Right forelimb (tissue), 1 donor: ENCODE measurements at places on chromosomes 1 and 21.
A peak's percentile ranks its signal among the peaks of the same experiment; 100 is the strongest.

DNA sequence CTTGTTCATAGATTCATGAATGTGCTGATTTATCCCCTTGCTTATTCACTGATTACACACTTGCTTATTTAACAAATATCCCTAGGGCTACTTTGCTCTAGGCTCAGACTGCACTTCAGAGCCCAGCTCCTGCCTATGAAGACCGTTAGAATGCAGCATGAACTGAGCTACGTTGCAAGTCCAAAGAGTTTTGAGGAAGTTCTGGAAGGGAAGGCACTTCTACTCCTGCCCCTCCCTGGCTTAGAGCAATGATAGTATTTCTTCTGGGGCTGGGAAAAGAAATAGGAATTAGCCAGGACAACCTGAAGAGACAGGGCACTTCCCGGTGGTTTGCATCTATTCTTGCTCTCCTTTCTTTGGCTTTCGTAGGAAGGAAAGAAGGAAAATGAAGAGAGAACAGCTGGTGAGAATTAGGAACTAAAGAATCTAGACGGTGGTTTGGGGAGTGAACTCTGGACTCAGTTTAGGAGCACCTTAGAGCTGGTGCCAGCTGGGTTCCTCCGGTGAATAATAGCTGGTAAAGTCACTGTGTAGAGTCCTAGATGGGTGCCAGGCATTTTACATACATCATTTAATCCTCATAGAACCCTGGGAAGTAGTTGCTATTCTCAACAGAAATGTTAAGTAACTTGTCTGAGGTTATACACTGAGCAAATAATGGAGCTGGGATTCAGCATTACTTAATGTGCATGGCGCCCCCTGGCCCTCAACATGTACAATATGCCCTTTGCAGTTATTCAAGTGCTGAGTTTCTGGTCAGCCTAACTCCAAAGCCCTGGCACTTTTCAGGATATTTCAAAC is 65.9 kb downstream of the NDUFS5 start:
- DNase-seq, result peak; percentile 77

DNA sequence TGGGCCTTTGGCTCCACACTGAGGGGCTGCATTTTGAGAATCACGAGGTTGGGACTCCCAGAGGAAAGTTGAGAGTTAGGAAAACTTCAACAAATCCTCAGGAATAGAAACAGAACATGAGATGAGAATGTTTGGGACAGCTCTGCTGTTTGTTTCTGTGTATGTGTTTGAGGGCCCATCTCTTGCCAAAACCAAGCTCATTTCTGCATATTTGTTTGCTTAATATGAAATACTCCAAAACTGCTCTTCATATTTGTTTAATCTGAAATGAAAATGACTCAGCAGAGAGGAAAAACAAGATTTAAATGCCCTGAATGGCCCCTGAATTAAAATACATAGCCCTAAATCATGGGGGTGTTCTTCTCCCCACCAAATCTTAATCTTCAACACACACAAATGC is 78.1 kb downstream of the DDR2 start:
- DNase-seq, result no peak

- DNase-seq, result no peak
These were observed 10.7 kb downstream of the ETNK2 start for GRCh38 chr1:204141131-204141530.

DNA sequence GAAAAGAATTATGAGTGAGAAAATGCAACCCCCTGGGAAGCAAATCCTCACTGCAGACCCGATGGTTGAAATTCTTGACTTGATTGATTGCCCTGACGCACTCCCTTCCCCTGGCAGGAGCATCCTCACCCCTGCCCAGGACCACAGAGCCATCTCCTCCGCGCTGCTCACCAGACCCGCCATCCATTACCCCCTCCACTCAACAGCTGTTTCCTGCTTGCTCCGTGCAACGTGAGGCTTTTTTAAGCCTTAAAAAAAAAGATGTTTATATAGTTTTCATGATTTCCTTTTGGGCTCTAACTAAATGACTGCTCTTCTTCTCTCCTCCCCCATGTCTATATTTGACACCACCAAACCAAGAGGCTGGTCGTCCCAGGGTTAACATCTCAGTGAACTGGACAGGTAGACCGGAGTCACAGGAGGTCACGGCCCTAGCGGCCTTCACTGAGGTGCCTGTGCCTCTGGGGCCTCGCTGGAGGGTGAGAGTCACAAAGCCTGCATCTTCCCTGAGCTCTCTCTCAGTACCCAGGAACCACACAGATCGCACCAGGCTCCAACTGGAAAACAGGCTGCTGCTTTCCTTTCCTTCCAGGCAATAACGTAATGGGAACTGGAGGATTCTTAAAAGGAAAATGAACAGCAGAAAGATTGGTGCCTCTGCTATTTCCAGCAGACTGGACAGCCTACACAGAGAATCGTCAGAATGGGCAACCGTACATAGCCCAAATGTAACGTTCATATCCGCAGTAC is 49.8 kb downstream of the ZBTB18 start:
- DNase-seq, result no peak

DNA sequence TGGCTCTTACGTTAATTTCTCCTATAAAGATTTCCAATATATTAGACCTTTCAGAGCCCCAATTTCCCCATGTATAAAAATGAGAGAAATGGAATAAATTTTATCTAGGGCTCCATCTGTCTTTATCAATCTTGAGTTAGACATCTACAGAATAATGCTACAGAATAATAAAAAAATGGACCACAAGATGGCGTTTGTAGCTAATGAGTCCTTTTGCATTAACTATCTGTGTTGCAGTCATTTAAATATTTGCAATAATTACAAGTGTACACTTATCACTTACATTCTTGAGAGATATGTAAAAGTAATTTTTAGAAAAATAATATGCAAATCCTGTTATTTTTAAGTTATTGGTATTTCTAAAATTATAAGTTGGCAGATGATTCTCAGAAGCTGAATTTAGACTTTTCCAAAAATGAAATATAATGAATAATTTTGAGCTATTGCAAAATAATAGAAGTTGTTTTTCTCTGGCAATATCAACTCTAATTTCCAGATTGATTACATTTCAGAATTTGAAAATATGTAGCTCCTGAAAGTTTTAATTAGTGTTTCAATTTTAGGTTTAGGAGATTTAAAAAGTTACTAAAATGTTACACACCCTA is 87.7 kb downstream of the SNX7 start:
- DNase-seq, result no peak
